ENCODE measurements at places on chromosomes 1 and 21.
A peak's percentile ranks its signal among the peaks of the same experiment; 100 is the strongest.

DNA sequence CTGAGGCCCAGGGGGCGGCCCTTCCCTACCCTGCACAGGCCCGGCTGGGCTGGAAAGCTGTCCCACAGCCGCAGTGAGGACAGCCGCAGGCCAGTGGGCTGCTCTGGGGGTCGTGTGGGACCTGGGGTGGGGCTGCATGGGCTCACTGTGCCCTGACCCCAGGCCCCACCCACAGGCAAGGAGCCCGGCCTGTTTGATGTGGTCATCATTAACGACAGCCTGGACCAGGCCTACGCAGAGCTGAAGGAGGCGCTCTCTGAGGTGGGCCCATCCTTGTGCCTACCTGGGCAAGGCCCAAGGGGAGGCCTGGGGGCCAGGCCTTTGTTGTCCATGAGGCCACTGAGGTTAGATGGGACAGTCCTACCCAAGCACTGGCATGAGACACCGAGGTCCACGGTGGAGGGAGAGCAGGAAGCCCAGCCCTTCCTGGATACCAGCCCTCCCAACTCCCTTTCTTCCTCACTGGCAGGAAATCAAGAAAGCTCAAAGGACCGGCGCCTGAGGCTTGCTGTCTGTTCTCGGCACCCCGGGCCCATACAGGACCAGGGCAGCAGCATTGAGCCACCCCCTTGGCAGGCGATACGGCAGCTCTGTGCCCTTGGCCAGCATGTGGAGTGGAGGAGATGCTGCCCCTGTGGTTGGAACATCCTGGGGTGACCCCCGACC lies 1.4 kb upstream of the GJC2 start:
- no peak for DNase-seq

DNA sequence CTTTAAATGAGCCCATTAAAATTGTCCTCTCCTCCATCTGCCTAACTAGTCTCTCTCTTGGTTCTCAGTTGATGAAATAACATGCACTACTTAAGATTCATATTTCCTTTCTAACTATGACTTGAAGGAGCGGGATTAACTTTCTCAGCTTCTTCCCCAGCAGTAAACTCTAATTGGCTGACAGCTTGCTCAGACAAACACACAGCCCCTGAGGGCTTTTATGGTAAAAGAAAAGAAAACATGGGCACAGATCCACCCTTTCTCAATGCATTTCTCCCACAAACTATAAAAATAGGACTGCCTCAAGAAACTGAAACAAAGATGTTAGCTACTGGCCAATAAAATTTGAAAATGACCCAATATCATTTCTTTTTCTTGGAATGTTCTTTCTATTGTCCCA lies 703.1 kb downstream of the ADGRL2 start:
- no peak for DNase-seq

- DNase-seq, result no peak
Observed at GRCh38 chr1:28296401-28297261, 32.2 kb upstream of the MED18 start.

DNA sequence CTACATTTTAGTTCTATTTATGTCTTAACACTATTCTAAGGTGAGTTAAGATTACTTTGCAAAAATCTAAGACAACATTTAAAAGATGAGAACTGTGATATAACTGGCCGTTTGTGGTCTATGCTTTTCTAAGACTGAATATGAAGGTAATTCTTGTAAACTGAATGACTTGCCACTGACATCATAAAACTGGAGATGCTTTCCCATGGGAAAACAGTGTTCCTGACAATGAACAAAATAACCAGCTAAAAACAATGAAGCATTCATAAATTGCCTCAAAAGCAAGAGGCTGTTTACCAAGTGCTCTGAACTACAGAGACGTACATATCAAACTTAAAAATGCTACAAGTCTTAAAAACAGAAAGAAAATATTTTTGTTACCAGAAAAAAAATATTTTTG lies 54.7 kb downstream of the APP start:
- DNase-seq, result no peak

DNA sequence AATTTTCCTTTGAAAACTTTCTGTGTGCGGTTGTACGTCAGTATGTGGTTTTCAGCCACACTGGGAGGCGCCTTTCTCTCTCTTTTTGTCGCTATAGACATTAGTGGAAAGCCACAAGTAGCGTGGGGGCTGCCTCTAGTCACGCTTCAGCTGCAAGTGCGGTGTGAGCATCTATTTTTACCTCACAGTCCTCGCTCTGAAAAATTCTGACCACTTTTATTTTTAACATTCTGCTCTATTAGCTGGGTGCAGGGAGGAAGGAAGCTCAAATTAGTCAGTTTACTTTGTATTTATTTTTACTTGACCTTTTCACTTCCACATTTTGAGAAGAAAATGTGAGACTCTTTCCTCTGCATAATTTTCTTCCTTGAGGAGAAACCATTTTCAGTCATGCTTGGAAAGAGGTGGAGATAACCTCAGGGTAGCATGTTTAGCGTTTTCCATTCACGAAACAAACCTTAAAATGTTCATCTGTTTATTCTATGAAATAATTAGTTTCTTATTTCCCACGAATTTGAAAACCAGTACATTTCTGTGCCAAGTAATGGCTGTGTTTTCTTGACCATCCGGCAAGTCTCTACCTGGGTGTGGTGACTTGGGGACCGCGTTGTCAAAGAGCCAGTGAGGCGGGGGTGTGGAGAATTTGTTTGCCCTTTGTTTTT lies 35.6 kb downstream of the ADARB1 start:
- peak; percentile 32 for DNase-seq

GRCh38 chr21:14382835-14383595 lies at the start of gene HSPA13:
TSS of gene HSPA13 (minus strand) at chr21:14383146. CDS start at chr21:14383119, 27 bp downstream.
- DNase-seq, result peak; percentile 99
